Hematopoietic multipotent progenitor cell treated with erythropoietin and hydrocortisone succinate and interleukin-3 and kit ligand, for 6 days (in vitro differentiated cells): ENCODE measurements at places on chromosomes 3 and 15.

DNA sequence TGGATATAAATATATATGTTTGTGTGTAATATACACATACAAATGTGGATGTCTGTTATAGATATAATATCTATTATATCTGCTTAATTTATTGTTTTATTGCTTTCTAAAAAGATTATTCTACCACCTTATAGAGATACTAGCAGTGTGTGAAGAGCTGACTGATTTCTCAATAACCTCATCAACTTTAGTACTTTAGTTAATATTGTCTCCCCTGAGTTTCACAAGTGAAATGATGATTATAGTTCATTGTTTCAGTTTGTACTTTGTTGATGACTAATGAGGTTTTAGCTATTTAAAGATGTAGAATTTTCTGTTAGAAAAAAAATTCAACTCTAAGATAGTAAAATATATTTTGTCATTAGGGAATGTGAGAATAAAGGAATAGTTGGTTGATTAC lies 11.4 kb downstream of the RSRC1 start:
- no peak for DNase-seq

GRCh38 chr3:144053121-144053520 lies 81.5 kb downstream of the DIPK2A start:
- no peak for DNase-seq

GRCh38 chr15:94098921-94099573 lies 132.3 kb upstream of the MCTP2 start:
- no peak for DNase-seq

DNA sequence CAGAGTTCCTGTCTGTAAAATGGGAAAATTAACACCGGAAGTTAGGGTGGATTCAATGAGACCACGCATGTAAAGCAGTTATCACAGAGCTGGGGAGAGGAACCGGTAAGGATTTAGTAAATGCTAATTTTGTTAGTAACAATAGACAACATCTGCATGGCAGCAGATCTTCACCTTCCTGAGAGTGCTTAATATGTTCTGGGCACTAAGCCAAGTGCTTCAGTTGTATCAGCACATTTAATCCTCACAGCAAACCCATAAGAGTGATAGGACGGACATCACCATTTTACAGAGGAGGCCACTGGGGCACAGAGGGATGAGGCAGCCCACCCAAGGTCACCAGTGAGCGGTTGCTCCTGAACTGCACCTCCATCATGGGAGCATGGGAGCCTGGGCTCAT lies 189.4 kb downstream of the WNT5A start:
- no peak for DNase-seq

DNA sequence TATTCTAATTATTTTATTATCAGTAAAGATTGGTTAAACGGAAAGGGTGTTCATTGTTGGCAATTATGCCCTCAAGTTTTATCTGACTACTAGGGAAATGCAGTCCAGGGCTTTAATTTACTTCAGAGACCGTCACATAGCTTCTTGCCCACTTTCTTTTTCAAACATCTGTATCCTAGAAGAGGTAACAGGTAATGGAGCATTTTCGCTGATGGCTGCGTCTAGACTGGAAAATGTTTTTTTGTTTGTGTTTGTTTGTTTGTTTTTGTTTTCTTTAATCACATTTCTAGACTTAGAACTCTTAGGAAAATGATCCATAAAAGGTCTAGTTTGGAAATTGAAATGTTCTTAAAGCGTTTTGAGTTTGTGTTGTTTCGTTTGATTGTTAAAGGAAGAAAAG lies 71.4 kb downstream of the ANXA2 start:
- DNase-seq, result no peak

GRCh38 chr15:99963096-99963825 lies 230.0 kb upstream of the LYSMD4 start:
- DNase-seq, result no peak

DNA sequence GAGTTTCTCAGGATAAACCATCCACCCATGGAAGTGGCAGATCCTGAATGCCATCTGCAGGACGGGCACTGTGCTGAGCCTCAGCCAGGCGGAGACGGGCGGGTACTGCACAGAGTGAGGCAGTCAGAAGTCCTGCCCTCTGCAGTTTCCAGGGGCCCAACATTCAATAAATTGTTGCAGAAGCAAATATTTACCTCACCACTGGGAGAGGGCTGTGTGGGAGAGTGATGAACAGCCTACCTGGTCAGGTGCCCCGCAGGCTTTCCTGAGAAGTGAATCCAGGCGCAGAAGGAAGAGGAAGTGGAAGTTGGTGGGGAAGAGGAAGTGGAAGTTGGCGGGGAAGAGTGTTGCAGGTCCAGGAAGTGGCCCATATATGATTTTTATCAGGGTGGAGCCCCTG lies 100.8 kb downstream of the SLCO3A1 start:
- DNase-seq, result no peak

GRCh38 chr15:77032052-77032646 lies 37.2 kb downstream of the PSTPIP1 start:
- no peak for DNase-seq

DNA sequence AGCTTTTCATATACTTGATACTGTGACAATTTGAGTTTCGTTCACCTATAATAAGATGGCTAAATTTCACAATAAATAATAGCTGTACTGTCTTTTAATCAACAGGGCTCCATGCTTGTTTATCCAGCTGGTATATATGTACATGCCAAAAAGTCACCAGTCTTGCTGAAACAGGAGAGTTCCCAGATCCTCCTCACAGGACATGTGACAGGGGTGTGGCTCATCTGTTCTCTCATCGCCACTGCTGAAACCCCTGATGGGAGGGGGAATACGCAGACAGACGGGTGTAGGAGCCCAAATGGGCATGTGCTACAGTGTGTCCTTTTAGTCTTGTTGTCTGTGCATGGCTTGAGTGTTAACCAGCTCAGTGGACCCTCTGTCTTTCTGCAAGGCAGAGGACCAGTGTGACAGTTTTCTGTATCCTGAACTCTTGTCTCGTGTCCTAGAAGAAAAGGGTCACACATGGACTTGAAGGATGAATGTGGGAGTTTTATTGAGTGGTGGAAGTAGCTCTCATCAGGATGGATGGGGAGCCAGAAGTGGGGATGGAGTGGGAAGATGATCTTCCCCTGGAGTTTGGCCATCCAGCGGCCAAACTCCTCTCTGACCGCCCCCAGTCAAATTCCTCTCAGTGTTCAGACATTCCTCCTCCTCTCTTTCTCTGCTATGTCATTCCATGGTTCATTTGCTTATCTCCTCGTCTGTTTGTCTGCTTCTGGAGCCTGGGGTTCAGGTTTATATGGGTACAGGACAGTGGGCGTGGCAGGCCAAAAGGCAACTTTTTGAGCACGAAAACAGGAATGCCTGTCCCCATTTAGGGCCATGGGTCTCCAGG lies 113.1 kb upstream of the NECTIN3 start:
- no peak for DNase-seq

- peak; percentile 54 for DNase-seq
Measured at GRCh38 chr3:98657457-98657856, 64.0 kb upstream of the CPOX start.

- no peak for DNase-seq
Measured at GRCh38 chr3:7678521-7678920, 817.6 kb downstream of the GRM7 start.

DNA sequence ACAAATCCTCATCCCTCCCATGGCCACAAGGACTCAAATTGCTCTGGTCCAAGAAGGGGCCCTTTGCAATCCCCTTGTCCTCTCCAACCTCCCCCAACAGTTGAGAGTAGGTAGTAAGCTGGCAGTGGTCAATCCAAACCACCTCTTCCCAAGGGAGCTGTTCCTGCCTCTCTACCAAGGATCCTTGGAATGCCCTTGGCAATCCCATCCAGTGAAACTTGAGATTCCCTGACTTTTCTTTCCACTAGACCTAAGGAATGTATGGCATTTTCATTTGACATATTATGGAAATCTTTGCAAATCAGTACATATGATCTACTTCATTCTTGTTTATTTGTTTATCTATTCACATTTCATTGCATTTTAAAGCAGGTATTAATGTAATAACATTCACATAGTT lies 4.8 kb upstream of the RBP2 start:
- DNase-seq, result no peak

DNA sequence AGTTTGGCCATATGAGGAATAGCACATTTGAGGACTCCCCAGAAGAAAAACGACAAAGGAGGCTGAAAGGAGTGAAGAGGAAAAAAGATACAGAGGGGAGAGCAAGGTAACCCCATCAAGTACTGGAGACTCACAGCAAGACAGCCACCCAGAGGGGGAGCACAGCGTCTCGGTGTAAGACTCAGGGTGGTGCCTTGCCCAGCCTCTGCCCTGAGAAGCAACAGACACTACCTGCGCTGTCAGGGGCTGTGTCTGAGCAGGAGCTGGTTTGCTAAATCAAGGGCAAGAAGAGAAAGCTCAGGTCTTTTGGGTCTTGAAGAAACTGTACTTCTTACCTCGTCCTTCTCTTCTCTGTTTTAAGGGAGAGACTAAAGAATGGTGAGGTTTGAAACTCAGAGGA lies 27.9 kb downstream of the FBXO45 start:
- DNase-seq, result no peak

DNA sequence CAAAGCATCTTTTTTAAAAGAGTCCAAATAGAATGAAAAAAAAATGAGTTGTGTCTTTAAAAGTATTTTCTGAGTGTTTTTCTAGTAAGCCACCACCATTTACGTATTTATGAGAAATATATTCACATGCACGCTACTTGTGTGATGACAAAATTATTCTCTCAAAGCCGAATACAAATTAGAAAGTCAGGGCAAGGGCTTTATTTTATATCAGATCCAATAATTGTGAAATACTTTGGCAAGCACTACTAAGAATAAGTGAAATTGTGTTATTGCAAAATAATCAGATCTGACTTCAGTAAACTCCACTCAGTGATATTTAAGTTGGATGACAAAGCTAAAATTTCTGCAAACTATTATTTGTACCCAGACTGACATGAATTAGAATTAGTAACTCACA lies 589.3 kb upstream of the KCNMB2 start:
- DNase-seq, result peak; percentile 61

GRCh38 chr15:37824717-37825382 lies 109.6 kb upstream of the TMCO5A start:
- peak; percentile 43 for DNase-seq

DNA sequence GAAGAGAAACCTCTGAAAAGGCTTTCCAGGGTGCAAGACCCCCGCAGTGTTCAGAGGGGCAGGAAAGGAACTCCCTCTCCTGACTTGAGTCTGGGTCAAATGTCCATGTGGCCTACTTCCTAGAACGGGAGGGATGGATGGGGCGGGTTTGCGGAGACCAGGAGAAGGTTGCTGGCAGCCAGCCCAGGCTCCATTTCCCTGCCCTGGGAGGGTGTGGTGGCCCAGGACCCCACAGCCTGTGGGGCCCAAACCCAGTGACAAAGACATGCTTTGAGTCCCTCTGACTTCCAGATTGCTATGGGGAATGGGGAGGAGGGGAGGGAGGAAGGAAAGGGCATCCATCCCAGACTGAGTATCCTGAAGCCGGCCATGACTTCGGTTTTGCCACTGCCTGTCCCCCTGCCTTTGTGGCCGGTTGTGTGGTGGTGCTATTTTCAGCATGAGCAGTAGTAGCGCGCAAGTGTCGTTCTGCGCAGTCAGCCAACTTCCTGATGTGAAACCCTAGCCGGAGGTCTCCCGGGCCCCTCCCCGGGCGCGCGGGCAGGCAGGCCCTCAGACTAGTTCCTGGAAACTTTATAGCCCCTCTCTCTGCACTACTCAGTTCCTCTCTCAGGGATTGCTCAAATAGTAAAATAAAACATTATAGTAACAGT lies 24.4 kb downstream of the MAGEF1 start:
- DNase-seq, result peak; percentile 53

GRCh38 chr3:192246847-192247559 lies 480.3 kb downstream of the FGF12 start:
- no peak for DNase-seq

DNA sequence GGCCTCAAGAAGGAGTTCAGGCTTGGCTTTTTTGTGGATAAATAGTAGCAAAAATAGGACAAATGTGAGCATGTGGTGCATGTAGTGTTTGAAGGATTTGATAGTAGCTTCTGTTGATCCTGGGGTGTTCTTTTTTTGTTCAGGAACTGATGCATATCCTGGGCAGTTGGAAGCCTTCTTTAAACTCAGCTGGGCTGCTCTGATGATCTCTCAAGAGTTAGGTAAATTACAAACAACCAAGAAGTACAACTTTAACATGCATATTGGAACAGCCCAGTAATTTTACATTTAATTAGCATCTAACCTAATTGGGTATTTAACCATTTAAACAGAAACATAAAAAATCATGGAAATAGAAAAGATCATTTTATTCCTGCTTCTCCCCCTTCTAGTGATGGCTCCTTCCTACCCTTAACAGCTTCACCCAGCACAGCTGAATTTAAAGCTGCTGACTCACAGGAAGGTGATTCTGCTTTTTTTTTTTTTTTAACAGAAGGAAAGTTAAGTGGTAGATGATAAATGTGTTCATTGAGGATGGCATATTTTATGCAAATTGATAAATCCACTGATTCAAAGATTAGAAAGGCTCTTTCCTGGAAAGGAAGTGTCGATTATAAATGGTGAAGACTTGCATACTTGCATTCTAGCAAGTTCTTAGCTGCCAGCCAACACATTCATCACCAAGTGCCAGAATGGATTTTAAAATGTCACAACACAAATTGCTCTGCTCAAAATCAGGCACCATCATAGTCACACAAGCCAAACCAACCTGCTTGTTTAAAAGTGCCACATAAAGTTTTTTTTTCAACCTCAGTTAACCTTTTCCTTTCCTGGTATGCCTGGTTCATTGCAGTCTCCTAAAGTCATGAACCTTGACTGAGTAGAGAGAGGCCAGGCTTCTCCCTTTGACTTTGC lies 20.0 kb downstream of the SLC35G2 start:
- peak; percentile 64 for DNase-seq

DNA sequence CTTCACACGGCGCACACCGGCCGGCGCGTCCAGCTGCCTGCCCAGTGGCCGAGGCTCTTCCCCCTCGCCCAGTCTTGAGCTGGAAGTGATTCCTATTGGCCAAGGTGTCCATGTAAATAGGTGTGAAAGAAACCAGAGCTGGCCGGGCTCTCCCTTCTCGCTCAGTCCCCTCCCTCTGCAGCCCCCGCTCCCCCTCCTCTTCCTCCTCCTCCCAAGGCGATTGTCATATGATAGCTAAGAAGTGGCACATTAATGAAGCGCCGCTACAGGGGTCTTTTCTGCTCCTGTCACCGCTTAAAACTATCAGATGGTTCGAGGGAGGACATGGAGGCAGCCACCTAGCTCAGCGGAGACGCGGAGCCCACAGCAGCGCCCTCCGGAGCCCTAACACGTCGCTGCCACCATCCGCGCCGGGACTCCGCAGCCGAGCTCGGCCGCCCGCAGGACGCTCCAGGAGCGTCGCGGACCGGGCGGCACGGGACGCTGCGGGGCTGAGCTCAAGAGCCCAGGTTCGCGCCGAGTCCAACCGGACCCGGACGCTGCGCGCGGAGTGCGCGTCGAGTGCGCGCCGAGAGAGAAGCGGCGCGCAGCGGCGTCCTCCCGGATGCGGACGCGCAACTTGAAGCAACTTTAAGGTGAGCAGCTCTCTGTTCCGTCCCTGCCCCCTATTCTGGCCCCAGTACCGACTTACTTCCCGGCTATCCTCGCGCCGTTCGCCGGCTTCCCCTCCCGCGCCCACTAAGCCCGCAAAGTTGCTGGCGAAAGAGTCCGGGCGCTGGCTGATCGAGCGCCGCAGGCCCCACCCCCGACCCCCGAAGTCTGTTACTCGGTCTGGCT lies at the start of gene FOXB1:
Gene FOXB1 (plus strand): TSS at position 303 of the 837 bp plus-strand sequence. CDS start 653 bp downstream, outside the sequence.
- DNase-seq, result no peak

- DNase-seq, result no peak
Measured at GRCh38 chr3:14460342-14461005, 58.1 kb downstream of the SLC6A6 start.
